ENCODE measurements at places on chromosomes 2 and 18. TPM values are rescaled to one million over a fixed set of nuclear protein-coding genes. Genes with fewer than 3 reads are reported as not detected.

DNA sequence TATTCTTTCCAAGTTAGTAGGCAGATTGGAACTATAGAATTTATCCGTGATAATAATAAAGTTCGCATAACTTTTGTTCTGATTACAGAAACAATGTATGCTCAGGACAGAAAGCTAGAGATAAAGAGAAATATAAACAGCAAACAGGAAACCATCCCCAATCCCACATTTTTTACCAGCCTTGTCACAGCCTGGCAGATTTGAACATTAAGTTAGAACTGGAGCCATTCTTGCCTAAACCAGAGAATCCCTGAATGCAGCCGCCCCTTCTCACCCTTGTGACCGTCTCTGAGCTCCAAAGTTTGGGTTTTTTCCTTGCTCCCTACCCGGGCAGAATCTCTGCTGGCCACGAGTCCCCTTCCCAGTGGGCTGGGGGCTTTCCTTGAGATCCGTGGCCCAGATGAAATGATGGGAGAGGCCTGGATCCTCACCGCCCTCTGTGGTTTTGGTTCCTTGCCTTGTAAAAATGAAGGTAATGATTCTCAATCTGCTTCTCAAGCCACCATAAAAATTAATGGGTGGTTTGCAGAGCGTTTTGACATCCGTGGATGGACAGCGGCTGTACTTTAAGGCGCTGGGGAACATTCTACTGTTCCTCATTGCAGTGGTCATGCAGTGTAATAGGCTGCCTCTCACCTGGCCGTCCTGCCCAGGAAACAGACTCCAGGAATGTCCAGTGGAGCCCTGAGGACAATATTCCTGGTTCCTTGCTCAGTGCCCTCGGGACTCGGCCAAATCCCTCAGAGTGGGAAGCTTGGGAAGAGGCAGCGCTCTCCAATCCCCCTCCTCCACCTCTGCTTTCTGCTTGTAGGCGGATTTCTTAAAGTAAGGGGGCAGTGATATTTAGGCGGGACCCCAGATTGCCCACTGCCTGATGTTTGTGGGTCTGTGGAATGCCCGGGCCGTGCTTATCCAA lies 1.6 kb downstream of the SH3BP4 start:
- H3K27me3 ChIP-seq, result no peaks in the 10 kb centered on the region
- DNase-seq, result peak; percentile 56
- H3K4me3 ChIP-seq, result peak overlapping the region; percentile 79
- no peaks in the 10 kb centered on the region for H3K36me3 ChIP-seq

The GCC2 gene
- total RNA-seq, result 42.1 TPM

The EGR4 gene
- 0.13 TPM for total RNA-seq

The KRTCAP3 gene
- total RNA-seq, result 4.4 TPM

DNA sequence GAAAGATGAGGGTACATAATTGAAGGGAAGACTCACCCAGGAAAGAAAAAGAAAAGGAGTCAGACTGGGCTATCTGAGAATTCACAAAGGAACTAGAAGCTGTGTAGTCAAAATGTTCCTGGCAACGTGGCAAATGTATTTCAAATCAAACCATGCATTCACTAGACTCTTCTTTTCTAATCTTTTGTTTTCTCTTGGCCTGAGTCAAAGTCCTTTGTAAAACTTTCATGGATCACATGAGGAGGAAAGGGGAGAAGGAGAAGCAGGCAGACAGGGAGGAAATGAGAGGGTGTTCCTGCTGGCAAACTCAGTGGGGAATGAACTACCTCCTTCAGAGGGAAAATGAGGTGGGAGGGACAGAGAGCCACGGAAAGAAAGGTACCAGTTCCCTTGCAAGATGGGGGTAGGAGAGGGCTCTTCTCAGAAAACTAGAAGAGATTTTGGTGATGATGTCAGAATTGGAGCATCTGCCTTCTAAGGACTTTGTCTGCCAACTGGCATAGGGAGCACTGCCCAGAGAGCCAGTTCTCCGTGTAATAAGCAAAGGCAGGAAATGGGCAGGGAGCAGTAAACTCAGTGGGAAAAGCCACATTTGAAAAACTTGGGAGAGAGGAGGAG lies 51.4 kb downstream of the SLC8A1 start:
- no peak overlapping the region for H3K4me3 ChIP-seq
- no peaks in the 10 kb centered on the region for H3K27me3 ChIP-seq
- no peaks in the 10 kb centered on the region for H3K36me3 ChIP-seq
- H3K27ac ChIP-seq, result no peak overlapping the region
- H3K4me1 ChIP-seq, result no peaks in the 10 kb centered on the region
- DNase-seq, result no peak

The IL36B gene
- not detected for total RNA-seq

GRCh38 chr2:6820903-6821584 lies 44.7 kb downstream of the CMPK2 start:
- H3K36me3 ChIP-seq, result no peaks in the 10 kb centered on the region

- no peak overlapping the region for H3K27ac ChIP-seq
- H3K36me3 ChIP-seq, result no peaks in the 10 kb centered on the region
- H3K4me3 ChIP-seq, result no peak overlapping the region
- peak; percentile 5 for DNase-seq
- H3K4me1 ChIP-seq, result peaks cover 10% of the 10 kb centered on the region
- no peaks in the 10 kb centered on the region for H3K27me3 ChIP-seq
Measured at GRCh38 chr18:48656582-48656981, 117.8 kb downstream of the CTIF start.

DNA sequence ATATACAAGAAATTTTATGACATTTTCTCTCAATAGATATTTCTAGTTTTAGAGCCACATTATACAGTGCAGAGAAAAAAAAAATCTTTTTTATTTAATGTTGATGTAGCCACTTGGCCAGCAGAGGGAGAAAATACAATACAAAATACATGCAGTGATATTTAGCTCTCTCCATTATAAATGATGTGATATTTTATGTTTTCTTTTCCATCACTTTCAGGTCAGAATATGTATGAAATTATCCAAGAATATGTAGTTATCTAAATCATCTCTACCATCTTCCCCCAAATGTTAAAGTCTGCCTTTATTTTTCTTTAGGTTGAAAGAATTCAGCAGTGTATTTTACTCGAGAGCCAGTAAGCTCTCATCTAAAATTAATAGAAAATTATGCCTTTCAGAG lies 533.6 kb upstream of the FSHR start:
- no peaks in the 10 kb centered on the region for H3K4me1 ChIP-seq
- DNase-seq, result no peak
- H3K36me3 ChIP-seq, result no peaks in the 10 kb centered on the region
- no peaks in the 10 kb centered on the region for H3K27me3 ChIP-seq

- no peak overlapping the region for H3K4me3 ChIP-seq
- peaks cover 7% of the 10 kb centered on the region for H3K4me1 ChIP-seq
- H3K27me3 ChIP-seq, result no peaks in the 10 kb centered on the region
- no peak overlapping the region for H3K27ac ChIP-seq
Measured at GRCh38 chr2:241270531-241270930, 44.9 kb downstream of the HDLBP start.

GRCh38 chr2:211816754-211817153 lies 721.8 kb downstream of the ERBB4 start:
- no peak for DNase-seq
- no peaks in the 10 kb centered on the region for H3K36me3 ChIP-seq
- no peak overlapping the region for H3K4me3 ChIP-seq
- H3K27me3 ChIP-seq, result no peaks in the 10 kb centered on the region
- no peaks in the 10 kb centered on the region for H3K4me1 ChIP-seq
- H3K27ac ChIP-seq, result no peak overlapping the region

The STEAP3 gene
- total RNA-seq, result 13.3 TPM

The MERTK gene
- total RNA-seq, result 20.7 TPM

DNA sequence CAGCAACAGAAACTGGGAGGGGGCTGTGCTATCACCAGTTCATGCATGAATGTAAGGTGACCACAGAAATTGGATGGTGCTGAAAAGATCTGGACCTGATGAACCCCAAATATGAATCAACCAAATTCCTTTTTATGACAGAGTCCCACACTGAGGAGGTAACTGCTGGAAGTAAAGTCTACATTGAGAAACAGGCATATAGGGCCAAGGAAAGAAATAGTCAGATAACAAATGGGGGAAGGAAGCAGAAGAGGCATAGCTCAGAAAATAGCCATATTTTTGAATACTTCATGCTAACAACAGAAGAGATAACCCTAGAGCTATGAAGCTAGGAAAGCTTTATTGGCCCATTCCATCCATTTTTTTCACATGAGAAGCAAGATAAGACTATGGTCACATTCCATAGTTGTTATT lies 25.8 kb downstream of the ZC3H6 start:
- H3K4me3 ChIP-seq, result no peak overlapping the region
- no peaks in the 10 kb centered on the region for H3K27me3 ChIP-seq
- no peaks in the 10 kb centered on the region for H3K36me3 ChIP-seq
- no peak for DNase-seq
- no peak overlapping the region for H3K27ac ChIP-seq

DNA sequence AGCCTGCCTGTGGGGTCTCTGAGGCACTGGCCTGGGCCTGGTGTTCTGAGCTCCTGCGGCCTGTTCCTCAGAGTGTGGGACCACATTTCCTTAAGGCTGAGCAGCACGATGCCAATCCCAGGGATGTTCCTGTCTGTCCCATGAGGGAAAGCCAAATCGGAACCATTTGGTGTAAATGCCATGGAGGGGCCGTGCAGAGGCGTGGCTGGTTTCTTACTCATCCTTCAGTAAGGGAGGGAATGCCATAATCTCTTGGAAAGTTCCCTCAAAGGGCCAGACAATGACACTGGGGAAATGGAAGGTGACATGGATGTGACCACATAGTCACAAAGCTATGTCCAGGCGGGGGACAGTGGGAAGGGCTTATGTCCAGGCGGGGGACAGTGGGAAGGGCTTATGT lies 14.4 kb upstream of the PTMA start:
- H3K4me3 ChIP-seq, result no peak overlapping the region
- no peak overlapping the region for H3K27ac ChIP-seq
- no peaks in the 10 kb centered on the region for H3K4me1 ChIP-seq
- DNase-seq, result no peak

DNA sequence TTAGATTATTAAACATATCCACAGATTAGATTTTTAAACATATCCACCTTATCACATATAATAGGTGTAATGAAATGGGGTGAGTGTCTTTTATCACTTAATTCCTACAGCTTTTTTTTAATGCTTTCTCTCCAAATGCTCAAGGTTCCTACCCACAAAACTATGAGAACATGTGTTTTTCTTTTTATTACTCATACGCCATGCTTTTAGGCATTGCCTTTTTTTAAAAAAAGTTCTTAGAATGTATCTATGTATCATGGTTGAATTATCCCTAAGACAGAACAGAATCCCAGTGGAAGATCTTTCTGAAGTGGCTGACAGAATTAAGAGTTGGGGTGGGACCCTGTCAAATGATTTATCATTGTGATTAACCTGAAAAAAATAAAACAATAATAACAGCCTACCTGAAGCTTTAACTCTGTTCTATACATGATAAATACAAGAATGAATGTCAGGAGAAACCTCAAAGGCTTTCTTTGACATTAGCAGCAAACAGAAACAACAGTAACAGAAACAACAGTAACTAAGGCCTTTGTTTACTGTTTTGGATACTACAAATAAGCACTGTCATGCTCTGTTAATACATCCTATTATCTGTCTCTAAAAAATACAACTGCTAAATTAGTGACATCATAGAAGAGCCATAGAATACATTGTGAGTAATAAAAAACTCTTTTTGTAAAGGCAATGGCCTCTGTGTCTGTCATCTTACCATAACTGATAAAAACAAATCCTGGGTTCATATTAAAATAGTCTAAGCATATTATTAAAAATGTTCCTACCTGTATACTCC lies 4.1 kb upstream of the ZNF397 start:
- H3K27ac ChIP-seq, result no peak overlapping the region
- DNase-seq, result no peak
- H3K27me3 ChIP-seq, result no peaks in the 10 kb centered on the region

The CCNYL1 gene
- total RNA-seq, result 5.4 TPM

- H3K36me3 ChIP-seq, result no peaks in the 10 kb centered on the region
- no peak overlapping the region for H3K4me3 ChIP-seq
- H3K27me3 ChIP-seq, result no peaks in the 10 kb centered on the region
- no peak for DNase-seq
- no peak overlapping the region for H3K27ac ChIP-seq
Measured at GRCh38 chr2:46796843-46797625, 118.6 kb downstream of the MCFD2 start.

DNA sequence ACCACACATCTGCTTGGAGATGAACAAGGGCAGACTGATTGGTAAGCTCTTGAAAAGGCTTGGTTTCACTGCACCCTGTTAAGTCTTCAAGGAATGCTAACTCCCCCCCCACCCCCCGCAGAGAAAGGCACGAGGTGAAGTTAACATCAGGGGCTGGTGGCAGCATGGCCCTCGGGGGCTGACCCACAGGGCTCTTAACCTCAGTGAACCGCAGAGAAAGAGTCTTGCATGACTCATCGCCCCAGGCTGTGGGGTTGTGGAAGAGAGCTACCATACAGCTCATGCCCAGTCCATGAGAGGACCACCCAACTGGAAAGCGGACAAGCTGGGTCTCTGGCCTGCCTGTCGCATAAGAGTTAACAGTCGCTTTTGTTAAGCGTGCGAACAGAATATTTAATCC lies 10.6 kb upstream of the CEP68 start:
- no peaks in the 10 kb centered on the region for H3K36me3 ChIP-seq
- no peaks in the 10 kb centered on the region for H3K4me1 ChIP-seq
- no peaks in the 10 kb centered on the region for H3K27me3 ChIP-seq
- DNase-seq, result no peak
- no peak overlapping the region for H3K4me3 ChIP-seq

The EVX2 gene
- not detected for total RNA-seq

The SLC38A11 gene
- total RNA-seq, result not detected

DNA sequence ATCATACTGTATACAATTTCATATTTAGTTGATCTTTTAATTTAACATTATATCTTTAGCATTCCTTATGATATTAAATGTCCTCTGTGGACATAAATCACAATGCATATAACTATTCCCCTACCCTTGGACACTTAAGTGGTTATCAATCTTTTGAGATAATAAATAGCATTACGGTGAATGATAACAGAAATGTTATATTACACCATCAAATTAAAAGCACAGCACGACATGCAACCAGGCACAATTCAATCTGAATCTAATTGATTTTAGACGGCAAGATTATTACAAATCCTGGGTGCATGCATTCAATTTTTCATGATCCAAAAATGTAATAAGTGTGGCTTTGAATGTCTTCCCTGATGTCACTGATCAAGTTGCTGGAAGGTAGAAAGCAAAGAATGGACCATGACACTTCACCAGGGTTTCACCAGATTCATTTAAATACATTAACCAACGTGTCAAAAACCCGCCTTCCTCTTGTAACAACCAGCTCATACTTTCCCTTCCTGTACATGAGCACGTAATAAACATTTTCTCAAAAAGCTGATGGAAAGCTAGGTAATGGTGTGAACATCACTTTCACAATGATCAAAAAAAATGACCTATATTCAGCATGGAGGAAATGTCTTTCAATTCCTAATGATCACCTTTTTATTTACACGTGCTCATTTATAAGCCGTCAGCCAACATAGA lies 513.7 kb upstream of the ID2 start:
- no peak overlapping the region for H3K4me3 ChIP-seq
- no peak overlapping the region for H3K27ac ChIP-seq
- DNase-seq, result no peak
- peaks cover 20% of the 10 kb centered on the region for H3K4me1 ChIP-seq

- no peaks in the 10 kb centered on the region for H3K4me1 ChIP-seq
- no peak for DNase-seq
- no peak overlapping the region for H3K4me3 ChIP-seq
- no peaks in the 10 kb centered on the region for H3K36me3 ChIP-seq
- no peak overlapping the region for H3K27ac ChIP-seq
Measured at GRCh38 chr2:50649626-50650402, 382.1 kb downstream of the NRXN1 start.

The HOXD3 gene
- 17.6 TPM for total RNA-seq

GRCh38 chr2:164850235-164850634 lies 8.6 kb upstream of the COBLL1 start:
- no peak overlapping the region for H3K4me3 ChIP-seq
- no peak for DNase-seq
- H3K27ac ChIP-seq, result no peak overlapping the region
- no peaks in the 10 kb centered on the region for H3K36me3 ChIP-seq

GRCh38 chr2:75424936-75425619 lies 135.7 kb downstream of the EVA1A start:
- no peak for DNase-seq
- H3K27me3 ChIP-seq, result no peaks in the 10 kb centered on the region
- no peaks in the 10 kb centered on the region for H3K4me1 ChIP-seq

All from ovary (tissue), 10 donors.